ENCODE measurements at places on chromosomes 5 and 9.

DNA sequence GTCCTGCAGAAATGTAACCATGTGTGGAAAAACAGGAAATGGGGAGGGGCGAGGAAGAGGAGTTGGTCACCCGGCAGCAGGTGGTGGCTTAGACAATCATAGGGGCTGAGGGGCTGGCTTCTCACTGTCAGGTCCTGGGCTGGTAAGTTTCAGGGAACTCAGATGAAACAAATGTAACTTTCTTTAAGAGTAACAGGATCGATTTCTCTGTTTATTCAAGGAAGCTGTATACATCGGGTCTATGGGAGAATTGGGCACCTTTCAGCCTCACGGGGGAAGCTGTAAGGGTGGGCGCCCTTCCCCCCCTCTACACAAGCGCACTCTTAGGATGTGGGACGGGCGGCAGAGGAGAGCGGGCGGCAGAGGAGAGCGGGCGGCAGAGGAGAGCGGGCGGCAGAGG lies 104.3 kb upstream of the SIMC1 start:
- no peak for DNase-seq

GRCh38 chr9:1294641-1295258 lies 244.6 kb downstream of the DMRT2 start:
- no peak for DNase-seq

GRCh38 chr5:160105686-160106360 lies 13.4 kb downstream of the PWWP2A start:
- DNase-seq = no peak

DNA sequence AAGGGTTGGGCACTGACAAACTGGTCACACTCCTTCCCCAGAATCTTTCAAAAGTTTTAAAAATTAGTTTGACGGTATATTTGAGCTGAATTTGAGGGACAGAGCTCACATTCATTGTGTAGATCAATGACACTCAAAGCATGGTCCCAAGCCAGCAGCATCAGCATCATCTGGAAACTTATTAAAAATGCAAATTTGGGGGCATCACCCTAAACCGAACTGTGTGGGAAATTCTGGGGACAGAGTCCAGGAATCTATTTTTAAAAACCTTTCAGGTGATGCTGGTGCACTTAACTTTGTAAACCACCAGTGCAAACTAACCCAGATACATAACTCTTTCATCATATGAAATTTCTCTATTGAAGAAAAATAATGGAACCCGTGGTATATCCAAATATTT lies 58.1 kb upstream of the MTAP start:
- no peak for DNase-seq

GRCh38 chr9:92508018-92508820 lies 25.9 kb upstream of the ASPN start:
- DNase-seq = no peak

DNA sequence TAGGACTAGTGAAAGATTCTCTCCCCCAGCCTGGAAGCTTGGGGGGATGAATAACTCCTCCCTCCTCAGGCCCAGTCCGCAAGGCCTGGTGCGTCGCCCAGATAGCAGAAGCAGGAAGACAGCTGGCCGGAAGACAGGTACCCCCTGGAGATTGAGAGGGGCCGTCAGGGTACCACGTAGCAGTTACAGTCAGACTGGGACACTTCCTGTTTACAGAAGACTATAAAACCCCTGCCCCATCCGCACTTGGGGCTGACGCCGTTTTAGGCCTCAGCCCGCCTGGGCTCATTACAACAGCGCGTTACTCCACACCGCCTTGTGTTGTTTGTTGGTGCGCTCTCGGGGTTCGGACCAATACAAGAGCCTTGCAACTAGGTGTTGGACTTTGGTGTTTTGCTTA lies 15.4 kb downstream of the SEMA6A start:
- no peak for DNase-seq

GRCh38 chr5:55919625-55920024 lies 68.5 kb downstream of the IL31RA start:
- no peak for DNase-seq
